ENCODE measurements at places on chromosomes 12 and 14.

DNA sequence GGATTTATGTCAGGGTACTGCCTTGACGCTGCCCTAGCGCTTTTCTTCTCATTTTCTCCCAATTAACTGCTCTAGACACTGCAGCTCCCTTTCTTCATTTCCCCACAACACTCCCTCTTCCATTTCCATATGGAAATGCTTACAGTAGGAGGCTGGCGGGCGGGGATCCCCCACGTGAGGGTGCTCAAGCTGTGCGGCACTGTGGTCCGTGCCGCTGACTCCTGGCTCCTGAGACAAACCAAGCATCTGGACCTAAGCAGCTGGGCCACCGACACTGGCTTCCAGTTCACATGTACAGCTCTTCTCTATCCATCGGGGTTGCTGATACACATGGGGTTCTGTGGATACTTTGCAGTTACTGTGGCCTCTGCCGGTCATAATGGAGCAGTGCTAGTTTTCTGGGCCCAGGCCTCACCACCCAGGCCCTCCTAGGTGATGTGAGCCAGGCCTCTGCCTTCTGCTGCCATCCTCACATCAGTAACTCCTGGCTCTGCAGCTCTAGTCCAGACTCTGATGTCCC lies 20.2 kb downstream of the TCHP start:
- no peak for DNase-seq

GRCh38 chr12:14057895-14058294 lies 76.5 kb upstream of the GRIN2B start:
- DNase-seq = no peak

DNA sequence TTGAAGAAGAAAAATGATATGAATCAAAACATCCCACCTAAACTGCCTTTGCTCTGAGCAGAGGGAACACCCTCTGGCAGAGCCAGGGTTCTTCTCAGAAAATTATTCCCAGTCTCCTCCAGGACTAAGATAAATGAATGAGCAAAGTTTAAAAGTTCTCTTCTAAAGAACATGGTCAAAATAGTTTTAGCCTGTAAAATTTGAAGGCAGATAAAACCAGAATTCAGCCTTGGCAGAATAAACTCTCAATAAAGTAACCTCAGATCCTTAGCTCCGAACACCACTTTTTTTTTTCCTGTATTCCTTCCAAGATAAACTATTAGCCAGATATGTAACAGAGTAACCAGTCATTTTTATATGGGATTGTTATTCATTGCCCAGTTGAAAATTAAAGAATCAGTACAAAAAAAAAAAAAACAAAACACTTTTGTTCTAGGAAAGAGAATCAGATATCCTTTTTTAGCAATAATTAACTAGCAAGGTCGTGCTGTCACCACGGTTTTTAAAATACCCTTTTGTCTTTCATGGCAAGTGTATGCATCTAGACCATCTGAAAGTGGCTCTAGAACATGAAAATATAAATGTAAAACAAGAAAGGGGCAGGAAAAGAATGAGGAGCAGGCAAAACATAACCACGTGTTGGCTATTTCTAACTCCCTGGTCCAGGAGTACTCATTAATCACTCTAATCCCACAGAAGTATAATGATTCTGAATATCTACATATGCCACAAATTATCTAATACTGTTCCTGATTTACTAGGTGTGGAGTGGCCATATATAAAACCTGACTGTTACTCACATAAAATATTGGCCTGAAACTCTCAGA lies 60.8 kb downstream of the CAPZA3 start:
- no peak for DNase-seq

DNA sequence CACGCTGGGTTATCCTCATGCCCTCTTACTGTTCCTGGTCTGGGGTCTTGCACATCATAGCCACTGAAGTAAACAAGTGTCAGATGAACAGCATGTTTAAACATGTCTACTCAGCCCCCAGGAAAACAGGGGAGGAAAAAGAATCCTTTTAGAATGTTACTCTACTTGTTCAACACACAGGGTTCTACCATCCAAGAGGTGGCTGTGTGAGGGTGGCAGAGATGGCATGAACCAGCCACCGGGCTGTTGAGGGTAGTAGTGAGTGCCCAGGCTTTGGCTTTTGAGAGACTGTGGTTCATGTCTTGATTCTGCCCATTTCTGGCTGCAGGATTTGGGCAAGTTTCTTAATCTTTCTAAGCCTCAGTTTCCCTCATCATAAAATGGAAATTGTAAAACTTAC lies 21.6 kb upstream of the CCND2 start:
- DNase-seq = no peak

DNA sequence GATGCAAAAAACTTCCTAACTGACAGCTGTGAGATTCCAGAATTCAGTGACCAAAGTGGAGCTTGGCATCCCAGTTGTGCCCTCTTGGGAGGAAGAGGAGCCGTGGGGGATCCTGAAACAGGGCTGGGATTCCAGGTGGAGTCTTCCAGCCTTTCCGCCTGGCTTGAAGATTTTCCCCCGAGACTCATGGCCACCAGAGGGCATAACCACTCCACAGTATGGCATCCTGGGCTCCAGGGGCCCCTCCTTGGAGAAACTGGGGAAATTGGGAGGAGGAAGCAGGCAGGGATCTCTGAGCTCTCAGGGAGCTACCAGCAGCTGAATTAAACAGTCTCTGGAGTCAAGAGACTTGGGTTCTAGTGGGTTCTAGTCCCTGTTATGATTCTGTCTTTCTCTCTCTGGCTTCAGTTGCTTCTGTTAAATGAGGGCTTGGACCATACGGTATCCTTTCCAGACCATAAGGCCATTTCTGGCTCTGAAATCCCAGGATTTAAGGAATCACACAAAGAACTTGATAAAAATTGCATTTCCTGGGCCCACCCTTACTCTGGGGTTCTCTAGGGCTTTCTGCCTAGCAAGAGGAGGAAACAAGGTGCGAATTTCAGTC lies 2.6 kb upstream of the TAMALIN start:
- no peak for DNase-seq

DNA sequence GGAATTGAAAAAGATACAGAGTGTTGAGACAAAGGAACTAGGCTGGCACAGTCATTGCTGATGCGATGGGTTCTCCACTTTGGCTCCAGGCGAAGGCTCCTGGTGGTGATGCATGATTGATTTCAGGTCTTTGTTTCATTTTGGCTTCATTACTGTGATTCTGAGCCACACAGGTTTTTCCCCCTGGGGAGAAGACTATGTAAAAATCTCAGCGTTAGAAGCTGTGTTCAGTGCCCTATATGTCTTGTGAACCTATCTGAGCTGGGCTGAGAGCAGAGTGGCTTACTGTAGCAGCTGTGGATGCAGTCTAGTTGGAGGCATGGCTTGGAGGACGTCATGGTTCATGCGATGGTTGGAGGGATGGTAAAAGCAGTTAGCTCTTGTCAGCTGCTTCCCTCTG lies 54.0 kb downstream of the GPATCH2L start:
- DNase-seq = no peak

- DNase-seq = no peak
Observed at GRCh38 chr14:104278214-104278534, 139.8 kb downstream of the KIF26A start.

DNA sequence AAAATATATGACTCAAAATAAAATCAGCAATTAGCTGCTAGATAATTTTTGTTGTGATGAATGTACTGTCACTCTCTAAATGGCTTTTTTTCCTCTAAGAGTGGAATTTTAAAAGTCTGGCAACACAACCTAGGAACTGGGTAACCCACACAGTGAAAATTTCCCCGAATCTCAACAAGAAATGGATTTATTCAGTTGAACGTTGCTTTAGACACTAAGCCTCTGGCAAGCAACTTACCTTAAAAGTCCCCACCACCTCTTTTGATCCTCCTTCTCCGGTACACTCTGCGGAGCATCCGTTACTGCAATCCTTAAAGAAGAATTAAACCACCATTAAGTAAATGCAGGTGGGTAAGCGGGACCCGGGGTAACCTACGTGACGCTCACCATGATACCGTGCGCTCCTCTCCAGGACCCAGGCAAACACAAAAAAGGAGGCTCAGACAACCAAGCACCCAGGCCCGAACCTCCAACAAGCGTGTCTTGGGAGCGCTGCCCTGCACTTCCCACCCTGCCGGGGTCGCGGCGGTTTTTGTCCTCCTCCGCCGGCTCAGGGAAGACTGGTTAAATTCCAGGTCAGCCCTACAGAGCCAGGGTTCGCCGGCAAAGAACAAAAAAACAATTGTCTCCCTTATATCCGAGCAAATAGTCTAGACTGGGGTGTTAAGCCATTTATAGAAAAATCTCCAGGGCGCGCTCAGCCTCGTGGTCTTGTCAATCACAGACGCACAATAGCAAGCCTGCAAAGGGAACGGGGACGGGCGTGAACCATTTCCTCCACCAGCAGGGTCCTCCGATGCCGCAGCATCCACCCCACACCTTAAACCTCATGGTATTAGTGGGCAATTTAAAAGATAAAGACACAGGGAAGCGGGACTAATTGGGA lies 47.1 kb downstream of the BCAT1 start:
- DNase-seq = peak; percentile 53

DNA sequence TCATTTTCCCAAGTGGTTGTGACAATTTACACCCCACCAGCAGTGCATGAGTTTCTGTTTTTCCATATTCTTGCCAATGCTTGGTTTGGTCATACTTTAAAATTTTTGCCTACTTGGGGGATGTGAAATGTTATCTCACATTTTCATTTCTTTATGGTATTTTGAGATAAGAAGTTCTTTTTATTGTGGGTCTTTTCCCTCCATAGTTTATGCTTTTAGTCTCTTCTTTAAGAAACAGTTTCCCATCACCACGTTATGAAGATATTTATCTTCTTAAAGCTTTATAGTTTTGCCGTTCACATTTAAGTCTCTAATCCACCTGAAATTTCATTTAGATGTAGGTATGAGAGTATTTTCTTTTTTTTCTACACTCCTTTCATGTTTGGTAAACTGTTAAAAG lies 95.7 kb downstream of the PPM1A start:
- DNase-seq = no peak

DNA sequence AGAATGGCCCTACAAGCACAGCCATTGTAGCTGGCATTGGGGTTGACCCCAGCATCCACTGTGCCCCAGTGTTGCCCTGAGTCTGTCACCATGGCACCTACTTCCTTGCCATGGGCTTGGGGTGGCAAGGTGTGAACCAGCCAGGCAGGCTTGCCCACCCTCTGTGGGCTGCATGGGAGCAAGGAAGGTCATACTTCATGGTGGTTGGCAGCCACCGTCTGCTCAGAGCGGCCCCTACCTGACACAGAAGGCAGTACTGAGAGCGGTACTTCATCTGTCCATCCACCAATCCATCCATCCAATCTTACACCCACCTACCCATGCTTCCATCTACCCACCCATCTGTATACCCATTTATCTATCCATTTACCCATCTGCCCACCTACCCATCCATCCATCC lies 160.1 kb downstream of the KIF26A start:
- no peak for DNase-seq

- no peak for DNase-seq
Observed at GRCh38 chr14:75636100-75636692, 24.5 kb downstream of the ERG28 start.

- DNase-seq = peak; percentile 5
Observed at GRCh38 chr14:67514650-67515385, 18.3 kb upstream of the PLEKHH1 start.

Measured in bone marrow (tissue), 2 donors.